ENCODE measurements at places on chromosomes 12 and 14. TPM values are rescaled to one million over a fixed set of nuclear protein-coding genes. Genes with fewer than 3 reads are reported as not detected.

- no peak for DNase-seq
Observed at GRCh38 chr14:21106176-21106497, 5.3 kb downstream of the TMEM253 start.

DNA sequence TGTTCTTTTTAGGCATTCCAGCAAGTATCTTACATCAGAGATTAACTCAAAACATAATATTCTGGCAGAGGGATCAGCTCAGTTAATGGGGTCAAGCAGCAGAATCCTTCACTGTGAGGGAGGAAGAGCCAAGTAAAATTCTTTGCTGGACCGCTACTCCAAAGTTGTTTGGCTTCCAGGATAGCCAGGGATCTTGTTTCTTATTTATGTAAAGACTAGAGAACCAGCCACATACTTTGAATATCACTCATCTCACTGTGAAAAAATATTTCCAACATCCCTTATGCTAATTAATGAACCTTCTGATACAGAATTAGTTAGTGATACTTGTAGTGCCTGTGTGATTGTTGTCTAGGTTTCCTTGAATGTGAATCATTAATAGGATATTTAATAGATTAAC lies 94.2 kb downstream of the PLEKHA5 start:
- no peak for DNase-seq

DNA sequence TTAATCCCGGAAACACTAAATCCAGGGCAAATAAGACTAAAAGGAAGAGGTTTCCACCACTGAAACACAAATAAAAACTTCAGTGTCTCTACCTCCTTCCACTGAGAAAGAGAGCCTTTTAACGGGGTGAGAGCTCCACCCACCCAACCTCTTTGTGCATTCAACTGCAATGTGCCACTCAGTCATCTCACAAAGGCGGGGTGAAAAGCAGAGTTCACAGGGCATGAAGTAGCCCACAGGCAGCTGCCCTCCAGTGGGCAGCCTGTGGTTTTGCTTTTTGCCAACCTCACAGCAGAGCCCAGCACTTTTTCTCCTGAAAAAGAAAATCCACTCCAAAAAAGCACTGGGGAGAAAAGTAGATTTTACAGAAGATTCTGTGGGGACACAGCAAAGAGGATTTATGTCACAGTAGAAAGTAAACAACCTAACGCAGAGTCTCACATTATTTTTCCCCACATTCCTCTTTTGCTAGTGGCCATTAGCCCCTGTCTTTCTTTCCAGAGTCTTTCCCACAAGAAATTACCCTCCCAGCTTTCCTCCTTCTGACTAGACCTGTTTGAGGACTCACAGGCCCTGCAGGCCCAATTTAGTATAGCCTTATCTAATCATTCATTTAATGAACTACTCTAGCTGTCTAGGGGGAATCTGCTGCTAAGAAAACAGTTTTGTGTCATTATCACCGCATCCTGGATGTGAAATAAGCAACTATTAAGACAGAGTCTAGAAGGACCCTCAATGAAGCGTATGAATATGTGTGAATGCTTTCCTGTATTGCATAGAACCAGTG lies 753.8 kb upstream of the FOXG1 start:
- DNase-seq = peak; percentile 10

The HOXC10 gene
- total RNA-seq = 2.7 TPM

- no peak for DNase-seq
Observed at GRCh38 chr12:94141892-94142291, 6.5 kb upstream of the PLXNC1 start.

DNA sequence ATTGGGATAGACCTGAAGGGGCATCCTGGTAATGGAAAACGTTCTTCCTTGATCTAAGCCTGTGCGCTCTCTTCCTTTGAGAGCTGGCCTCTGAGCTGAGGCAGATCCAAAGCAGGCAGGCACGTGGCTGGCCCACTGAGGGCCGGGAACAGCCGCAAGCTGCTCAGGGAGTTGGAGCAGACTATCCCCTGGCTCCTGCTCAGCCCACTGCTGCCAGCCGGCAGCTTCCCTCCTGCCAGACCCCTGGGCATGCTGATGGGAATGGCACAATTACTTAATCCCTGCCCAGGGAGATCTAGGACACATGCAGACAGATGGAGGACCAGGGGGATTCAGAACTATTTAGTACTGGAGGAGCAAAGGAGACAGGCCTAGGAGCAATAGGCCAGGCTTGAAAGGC lies 14.4 kb downstream of the NEUROD4 start:
- DNase-seq = no peak

- DNase-seq = no peak
Observed at GRCh38 chr12:113326775-113327395, 8.0 kb downstream of the SLC8B1 start.
